ENCODE measurements at places on chromosomes 7 and 10.

DNA sequence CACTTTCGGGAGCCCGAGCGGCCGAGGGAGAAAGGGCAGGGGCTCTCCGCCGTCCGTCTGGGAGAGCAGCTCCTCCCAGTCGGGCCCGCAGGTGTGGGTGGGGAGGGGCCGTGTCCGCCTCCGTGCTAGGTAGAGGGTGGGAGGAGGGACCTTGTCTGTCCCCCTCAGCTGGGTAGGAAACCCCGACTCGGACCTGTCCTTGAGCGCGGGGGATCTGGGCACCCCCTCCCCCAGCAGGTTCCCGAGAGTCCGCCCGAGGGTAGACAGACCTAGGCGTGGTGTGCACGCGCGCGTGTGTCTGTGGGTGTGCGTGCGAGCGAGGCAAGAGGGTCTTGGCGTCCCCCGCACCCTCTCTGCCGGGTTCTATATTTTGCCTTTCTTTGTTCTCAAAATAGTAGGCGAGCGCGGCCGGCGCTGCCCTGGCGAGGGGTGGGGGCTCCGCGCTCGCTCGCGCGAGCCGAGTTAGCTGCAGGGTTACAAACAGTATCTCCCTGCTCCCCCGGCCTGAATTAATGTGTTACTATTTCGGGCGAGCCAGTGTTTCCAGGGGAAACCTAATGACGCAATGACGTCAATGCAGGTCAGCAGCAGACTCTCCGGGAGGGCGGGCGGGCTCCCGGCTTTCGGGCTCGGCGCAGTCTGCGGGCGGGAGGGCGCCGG, 73.9 kb upstream of the LEP start:
- DNase-seq, result no peak

- DNase-seq, result no peak
Observed at GRCh38 chr10:100350914-100351485, 4.0 kb downstream of the SCD start.

DNA sequence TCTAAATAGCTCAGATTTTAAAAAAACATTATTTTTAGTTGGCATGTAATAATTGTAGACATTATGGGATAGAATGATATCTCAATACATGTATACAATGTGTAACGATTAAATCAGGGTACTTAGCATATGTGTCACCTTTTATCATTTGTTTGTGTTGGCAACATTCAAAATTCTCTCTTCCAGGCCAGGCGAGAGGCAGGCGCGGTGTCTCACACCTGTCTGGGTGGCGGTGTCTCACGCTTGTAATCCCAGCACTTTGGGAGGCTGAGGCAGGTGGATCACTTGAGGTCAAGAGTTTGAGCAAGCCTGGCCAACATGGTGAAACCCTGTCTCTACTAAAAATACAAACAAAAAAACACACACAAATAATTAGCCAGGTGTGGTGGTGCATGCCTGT, 151.7 kb downstream of the RTKN2 start:
- DNase-seq, result no peak

DNA sequence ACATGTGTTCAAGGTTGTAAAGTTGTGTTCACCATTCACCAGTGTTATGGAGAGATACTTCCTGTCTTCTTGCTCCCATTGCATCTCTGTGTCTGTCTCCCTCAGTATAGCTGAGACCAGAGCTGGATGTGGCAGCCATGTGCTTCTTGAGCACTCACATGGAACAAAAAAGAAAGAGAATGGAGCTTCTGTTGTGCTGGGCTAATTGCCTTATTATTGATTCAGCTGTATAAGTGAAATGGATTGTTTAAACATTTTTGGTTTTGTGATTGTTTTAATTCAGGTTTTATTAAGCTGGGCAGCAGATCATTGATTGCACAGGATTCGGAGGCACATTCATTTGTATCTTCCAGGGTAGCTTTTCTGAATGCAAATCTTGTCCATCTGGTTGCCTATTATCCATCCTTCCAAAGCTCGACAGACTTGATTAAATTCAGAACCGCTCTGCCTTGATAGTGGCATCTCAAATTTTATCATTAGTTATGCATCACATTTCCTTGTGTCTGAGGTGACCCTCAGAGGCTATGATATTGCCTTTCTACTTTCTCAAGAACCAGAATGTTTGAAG, 119.9 kb downstream of the CCNY start:
- DNase-seq, result no peak

GRCh38 chr7:25829663-25830062, 322.3 kb upstream of the NFE2L3 start:
- no peak for DNase-seq

GRCh38 chr10:50622706-50623662, 772 bp downstream of the SGMS1 start:
- peak; percentile 40 for DNase-seq

- no peak for DNase-seq
Observed at GRCh38 chr7:247636-248035, 42.3 kb upstream of the FOXL3 start.

- DNase-seq, result peak; percentile 23
Observed at GRCh38 chr7:94655126-94655847, 646 bp downstream of the SGCE start.

DNA sequence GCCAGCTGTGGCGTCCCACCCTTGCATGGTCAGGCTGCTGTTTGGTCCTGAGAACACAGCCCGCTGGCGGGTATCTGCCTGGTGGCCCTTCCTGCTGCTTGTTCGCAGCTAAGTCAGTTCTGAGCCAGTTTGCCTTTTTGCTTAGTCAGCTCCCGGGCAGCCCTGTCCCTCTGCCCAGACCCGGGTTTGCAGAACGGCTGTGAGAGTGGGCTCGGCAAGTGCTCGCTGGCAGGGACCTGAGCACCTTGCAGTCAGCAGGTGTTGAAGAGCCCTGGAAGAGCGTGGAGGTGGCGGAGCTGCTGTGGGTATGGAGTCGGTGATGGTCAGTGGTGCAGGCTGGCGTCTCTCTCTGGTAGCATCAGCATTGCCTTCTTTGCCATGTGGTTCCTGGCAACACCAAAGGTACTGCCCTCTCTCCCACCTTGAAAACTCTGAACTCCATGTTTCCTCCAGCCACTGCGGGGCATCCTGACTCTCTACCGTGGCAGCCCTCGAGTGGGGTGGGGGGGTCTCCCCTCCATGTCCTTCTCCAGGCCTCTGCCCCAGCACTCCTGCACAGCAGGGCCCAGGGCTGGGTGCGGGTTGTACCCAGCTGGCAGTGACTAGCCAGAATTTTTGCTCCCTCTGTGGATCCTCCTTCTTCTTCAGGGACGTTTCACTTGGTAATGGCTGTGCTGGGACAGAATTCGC, 4.6 kb downstream of the INPP5A start:
- no peak for DNase-seq

DNA sequence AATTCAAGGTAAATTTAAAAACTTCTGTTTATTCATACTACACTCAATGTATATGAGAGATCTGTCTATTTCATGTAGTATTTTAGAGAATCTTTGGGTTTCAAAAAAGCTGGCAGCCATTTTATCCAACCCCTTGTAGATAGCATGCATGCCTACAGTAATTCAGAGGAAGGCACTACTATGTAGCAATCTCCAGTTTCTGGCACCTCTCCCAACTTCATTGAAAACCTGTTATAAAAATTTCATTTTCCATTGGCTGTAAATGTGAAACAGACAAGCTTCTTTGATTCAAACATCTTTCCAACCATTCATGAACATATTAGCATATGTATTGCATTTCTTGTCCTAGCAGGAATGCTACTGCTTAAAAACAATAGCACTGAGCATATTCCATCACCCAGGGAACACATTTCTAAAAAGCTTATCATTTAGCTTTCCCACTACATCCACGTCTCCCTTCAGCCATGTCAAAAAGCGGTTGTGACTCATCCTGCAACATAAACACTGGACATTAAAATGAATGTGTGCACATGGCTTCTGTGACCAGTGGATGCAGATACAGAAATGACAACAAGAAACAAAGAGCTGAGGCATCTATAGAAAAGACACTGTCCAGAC, 330.4 kb upstream of the AOAH start:
- DNase-seq, result no peak

DNA sequence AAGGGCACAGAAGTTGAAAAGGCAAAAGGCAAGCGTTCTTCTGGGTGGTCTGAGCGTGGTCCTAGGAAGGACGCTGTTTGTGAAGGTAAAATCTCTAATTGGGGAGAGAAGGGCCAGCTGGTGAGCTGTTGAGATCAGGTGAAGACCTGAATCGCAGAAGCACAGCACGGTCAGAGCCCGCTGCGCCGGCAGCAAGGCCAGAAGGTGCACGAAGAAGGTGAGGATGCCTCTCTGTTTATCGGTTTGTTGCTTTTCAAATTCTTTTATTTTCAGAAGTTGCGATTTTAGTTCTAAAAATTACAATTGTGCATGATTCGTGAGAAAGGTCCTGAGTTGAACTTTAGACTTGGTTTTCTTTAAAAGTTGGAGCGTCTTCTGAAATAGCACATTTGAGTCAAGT, 247.8 kb upstream of the FOXK1 start:
- DNase-seq, result no peak

GRCh38 chr10:16843252-16843870, 26.1 kb upstream of the RSU1 start:
- peak; percentile 63 for DNase-seq

GRCh38 chr7:115013886-115014285, 92.0 kb downstream of the MDFIC start:
- DNase-seq, result no peak

GRCh38 chr7:116200963-116201362, 9.4 kb upstream of the TES start:
- no peak for DNase-seq

DNA sequence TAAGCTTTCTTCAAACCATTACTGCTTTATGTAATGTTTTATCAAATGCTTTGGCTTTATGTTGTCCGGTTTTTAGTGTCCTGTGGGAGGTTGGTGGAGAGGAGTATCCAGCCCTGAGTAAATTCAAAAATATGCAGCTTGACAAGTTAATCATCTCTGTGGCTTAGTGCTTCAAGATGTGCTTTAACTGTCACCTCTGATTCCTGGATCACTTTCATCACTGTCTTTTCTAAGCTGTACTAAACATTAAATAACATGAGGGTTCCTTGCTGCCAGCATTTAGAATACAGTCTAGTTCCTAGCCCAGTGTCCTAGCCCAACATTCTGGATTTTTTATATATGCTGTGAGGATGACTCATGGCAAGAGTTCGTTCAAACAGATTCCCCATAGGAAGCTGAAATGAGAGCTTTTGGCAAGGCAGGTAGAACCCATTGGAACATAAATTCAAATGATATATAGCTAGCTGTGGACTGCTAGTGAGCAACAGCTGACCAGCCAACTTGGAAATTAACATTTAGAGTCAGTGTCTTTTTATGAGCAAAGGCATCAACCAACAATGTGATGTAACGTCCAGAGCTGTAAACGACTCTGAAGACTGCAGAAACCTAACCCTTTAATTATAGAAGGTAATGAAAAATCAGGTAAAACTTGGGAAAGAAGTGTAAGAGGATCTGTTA, 80.6 kb upstream of the OIT3 start:
- DNase-seq, result no peak

GRCh38 chr10:72802332-72802731, 91.2 kb upstream of the OIT3 start:
- no peak for DNase-seq

DNA sequence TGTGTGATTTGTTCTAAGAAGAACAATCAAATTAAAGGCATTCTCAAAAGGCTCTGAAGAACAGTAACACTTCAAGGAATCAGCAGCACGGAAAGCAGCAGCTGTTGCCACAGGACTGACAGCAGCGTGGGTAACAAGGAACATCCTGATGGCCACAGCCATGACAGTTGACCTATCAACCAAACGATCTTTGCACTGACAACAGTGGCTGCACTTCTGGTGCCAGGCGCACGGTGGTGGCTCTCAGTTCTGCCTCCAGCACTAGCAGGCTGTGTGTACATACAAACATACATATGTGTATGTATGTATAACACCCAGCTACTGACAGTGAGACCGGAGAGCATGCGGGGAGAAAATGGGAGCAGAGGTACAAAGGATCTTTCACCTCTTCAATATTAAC, 114.1 kb downstream of the ZFAND4 start:
- DNase-seq, result no peak

DNA sequence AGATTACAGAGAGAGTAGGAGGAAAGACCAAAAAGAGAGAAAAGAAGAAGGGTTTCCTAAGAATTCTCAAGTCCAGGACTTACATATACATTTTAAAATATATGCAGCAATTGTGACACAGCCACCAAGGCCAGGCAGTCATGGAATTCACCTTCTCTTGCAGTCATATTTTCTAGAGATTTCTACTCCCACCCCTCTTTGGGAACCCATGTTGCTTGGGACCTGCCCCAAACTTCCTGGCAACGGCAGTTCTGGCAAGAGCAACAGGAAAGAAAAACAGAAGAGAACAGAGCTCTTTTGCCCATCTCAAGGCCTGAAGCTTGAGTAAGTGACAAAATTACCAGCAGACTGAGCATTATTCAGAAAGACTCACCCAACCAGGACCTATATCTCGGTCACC, 128.3 kb upstream of the ASAH2 start:
- DNase-seq, result no peak

DNA sequence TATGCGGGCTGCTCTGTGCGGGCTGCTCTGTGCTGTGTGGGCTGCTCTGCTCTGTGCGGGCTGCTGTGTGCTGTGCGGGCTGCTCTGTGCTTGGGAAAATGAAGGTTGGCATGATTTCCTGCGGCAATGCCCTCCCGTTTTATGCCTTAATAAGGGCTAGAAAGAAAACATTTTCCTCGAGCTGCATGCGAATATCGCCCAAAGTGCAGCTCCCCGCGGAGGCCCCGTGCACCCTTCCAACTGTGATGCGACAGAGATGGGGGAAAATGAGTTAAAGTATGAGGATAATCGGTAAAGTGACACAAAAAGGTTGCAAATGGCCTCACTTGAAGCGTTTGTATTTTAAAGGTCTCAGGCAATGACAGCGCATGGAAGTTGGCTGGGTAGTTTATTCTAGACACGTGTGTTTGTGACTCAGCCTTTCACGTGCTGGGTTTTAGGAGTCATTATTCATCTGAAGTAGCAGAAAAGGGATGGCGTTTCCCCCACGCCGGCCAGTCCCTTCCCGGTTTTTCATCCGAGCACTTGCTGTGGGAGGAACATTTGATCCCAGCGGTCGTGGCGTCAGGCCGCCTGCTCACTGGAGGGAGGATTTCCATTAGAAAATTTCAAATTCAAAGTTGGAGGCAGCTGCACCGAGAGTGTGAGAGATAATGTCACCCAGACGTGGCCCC, 220.7 kb downstream of the ADARB2 start:
- DNase-seq, result no peak

- no peak for DNase-seq
Observed at GRCh38 chr7:87926581-87927461, 7.2 kb upstream of the ADAM22 start.

DNA sequence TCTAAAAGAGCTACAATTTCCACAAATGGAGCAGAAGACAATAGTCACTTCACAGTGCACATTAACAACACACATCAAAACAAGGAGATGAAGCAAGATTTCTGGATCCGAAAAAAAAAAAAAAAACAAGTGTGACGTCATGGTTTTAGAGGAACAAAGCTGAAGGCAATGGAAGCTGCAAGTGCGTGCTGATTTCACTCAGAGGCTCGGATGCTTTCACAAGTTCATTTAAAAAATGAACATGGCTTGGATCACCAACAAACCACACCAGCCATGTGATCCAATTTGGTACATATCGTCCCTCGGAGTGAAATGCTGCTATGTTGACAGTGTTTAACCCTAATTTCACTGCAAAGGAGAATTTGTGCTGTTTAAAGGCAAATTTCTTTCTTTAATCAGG, 337.0 kb upstream of the PRKCQ start:
- no peak for DNase-seq

- no peak for DNase-seq
Observed at GRCh38 chr10:97836446-97836845, 13.2 kb upstream of the GOLGA7B start.

All from naive thymus-derived CD4-positive, alpha-beta T cell (primary cell).